8988T (cell line): ENCODE measurements at places on chromosomes 4 and X.

DNA sequence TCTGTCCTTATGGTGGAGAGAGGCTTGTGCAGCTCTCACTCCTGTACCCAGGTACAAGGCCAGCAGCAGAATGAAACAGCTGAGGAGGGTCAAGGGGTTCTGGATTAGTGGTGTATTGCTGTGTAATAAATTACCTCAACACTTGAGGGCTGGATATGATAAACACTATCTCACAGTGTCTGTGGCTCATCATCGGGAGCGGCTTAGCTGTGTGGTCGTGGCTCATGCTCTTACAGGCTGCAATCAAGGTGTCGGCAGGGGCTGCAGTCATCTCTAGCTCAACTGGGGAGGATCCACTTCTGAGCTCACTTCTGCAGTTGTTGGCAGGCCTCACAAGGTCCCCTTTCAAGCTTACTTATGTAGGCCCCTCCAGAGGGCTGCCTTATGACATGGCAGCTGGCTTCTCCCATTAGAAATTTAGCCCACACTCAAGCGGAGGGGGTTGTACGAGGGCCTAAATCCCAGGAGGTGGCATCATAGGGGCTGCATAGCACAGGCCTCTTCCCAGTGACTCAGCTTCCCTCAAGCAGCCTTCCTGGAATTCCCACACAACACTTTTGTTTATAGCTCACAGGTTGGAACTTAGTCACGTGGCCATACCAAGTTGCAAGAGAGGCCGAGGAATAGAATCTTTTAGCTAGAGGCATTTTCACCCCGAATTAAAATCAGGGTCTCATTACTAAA lies 148.2 kb upstream of the RPS6KA3 start:
- DNase-seq = no peak

- DNase-seq = no peak
Observed at GRCh38 chr4:69727926-69728325, 32.5 kb downstream of the SULT1B1 start.

DNA sequence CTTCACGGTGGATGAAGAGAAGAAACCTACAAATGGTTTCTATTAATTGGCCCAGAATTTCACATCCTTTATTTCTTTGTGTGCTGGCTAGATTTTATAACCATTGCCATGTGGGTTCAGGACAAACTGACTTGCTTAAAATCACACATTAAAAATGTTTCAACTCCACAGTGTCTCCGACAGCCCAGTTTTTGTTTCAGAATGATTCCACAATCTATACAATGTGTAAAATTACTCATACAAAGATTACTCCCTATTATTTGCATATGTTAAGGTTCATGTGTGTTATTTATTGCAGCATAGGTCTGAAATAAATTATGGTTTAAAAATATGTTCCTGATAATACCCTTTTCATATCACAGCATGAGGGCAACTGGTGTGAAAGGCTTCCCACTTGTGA lies 20.6 kb downstream of the DCHS2 start:
- no peak for DNase-seq

- DNase-seq = no peak
Observed at GRCh38 chrX:111133389-111133788, 37.4 kb downstream of the PAK3 start.

GRCh38 chr4:3613967-3614730 lies 81.9 kb upstream of the LRPAP1 start:
- no peak for DNase-seq

- DNase-seq = no peak
Observed at GRCh38 chr4:152278172-152278504, 257.8 kb downstream of the FBXW7 start.

DNA sequence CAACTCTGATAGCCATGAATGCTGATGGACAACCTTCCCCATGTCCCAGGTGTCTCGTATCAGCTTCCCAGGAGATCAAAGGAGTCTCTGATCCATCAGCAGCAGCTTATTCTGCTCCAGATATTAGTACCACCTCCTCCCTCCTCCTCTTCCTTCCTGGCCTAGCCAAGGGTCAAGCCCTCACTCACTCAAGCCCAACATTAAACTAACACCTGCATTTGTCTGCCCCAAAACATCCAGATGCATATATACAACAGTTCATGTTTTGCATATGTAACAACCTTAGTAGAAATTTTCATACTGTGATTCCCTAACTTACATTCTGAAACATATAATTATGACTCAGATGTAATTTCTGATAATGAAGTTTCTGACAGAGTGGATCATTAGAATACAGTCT lies 29.9 kb downstream of the BCLAF3 start:
- no peak for DNase-seq

DNA sequence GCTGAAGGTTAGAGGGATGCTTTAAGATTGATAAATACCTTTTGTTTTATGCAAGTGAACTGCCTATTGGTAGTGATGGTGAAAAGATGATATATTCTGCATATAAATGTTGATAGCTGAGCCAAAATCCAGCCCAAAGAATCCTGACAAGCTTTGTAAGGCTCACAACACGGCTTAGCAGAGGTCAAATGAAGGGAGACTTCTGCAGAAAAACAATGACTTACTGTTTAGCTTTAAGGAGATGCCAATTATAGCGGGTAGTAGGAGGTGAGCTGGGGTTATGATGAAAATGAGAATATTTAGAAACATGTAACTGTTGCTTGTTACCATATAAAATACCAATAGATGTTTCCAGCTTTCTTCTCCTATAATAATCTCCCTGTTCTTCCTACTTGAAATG lies 97.1 kb downstream of the AFF1 start:
- DNase-seq = no peak

- DNase-seq = no peak
Observed at GRCh38 chrX:18668071-18668835, 3.7 kb downstream of the RS1 start.

DNA sequence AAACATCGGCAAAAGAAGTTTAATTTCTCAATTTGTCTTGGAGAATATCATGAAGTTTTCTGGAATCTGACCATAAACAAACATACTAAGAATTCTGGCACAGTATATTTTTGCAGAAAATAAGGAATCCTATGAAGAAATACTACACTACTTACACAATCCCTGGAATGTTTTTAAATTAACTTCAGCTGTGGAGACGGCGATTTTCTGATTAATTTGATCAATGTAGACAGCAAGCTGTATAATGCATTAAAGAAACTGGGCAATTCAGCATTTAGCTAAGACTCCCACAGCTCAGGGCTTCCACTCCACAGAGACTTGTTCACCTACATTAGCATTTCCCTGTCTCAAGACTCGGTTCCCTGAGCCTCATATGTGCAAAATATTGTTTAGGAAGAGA lies 12.2 kb downstream of the EGFL6 start:
- no peak for DNase-seq

DNA sequence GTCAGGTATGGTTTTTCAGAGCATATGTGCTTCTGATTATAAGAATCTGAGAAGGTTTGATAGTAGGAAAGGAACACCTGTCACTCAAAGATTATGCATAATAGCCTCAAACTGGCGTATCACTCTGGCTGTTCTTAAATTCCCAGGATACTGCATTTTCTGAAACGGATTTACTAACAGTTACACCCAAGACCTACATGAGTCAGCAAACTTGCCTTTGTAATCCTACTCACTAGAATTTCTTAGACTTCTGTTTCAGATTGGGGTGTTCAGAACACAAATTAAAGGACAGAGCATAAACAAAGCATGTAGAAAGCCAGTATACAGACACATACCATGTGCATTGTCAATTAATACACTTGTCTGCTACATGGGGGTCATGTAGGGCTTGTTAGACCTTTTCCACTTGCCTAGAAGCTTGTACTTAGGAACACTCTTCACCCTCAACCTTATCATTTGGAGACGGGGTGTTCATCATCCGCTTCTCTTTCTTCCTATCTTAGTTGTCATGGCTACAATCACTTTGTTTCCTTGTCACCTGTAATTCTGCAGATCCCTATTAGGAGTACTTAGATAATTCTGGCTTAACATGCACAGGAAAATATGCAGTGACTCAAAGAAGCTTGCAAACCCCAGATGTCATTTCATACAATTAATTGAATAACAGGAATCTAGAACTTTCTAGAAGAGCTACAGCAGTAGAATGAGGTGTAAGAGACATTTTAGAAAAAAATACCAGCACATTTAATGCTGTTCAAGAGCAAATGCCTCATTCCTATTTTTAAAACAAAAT lies 593.0 kb upstream of the TENM3 start:
- no peak for DNase-seq

GRCh38 chr4:122360754-122361153 lies 18.1 kb upstream of the ADAD1 start:
- DNase-seq = no peak

DNA sequence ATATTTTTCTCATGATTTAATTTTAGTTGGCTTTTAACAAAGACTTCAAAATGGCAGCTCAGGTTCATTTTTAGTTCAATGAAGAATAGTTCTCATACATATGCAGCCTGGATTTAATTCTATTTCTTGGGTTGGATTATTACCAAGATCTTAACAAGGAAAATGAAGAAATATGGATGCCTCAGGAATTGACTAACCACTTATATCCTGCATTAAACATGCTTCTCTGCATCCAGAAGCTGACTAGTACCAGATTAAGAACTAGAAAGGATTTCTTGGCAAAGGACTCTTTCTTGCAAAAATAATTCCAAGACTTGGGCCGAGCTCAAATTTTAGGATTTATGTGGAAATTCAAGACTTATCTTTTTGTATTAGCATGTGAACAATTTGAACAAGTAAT lies 5.6 kb upstream of the KLHL2 start:
- DNase-seq = no peak

DNA sequence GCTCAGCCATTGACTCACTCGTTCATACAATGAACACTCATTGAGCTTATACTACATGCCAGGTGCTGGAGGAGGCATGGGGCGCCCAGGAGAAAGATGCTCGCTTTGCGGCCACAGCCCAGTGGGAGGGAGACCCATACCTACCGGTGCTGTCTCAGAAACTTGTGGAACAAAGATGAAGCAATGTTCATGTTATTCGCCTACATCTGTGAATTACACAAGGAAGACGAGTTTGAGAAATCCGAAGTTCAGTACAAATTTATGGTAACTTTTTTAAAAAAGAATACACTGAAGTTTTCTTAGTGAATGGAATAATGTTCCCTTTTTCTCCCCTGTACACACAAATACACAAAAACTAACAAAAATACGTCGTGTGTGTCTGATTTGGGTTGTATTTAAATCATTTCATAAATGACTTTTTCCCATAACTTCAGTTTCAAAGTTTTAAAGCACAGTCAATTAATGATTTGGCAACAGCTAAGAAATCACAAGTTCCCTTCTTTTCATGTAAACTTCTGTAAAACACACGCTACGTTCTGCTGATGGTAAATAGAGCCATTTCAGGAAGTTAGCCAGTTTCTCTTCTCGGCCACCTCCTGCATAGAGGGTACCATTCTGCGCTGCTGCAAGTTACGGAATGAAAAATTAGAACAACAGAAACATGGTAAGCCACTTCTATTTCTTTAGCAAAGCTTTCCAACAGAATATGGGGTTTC lies at the start of gene TLR8:
Gene TLR8, plus strand, starts transcription at position 575 of the 716 bp plus-strand sequence. Its CDS starts 87 bp downstream, at position 662.
- DNase-seq = no peak

- no peak for DNase-seq
Observed at GRCh38 chrX:129795584-129795983, 15.8 kb downstream of the SASH3 start.

GRCh38 chrX:41759817-41760216 lies 35.8 kb downstream of the GPR82 start:
- DNase-seq = no peak

DNA sequence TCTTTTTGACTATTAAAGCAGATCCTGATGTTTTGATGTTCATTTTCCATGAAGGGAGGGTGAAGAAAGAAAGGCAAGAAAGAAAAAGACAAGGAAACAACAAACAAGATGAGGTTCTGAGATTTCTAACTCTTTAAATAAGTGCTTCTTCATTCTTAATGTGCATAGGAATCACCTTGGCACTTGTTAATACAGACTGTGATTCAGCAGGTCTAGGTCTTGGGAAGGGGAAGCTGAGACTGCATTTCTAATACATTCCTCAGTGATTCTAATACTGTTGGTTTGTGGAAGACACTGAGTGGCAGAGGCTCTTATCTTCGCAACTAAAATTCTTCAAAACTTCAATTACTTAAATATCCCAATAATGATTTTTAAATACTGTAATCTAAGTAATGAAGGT lies 95.2 kb upstream of the NAP1L5 start:
- DNase-seq = no peak

- no peak for DNase-seq
Observed at GRCh38 chr4:112302320-112303274, 5.4 kb downstream of the ALPK1 start.

GRCh38 chr4:66852843-66853242 lies 692.5 kb downstream of the CENPC start:
- DNase-seq = no peak

- no peak for DNase-seq
Observed at GRCh38 chr4:22462688-22463087, 53.2 kb downstream of the ADGRA3 start.

- no peak for DNase-seq
Observed at GRCh38 chrX:151680805-151681204, 14.5 kb upstream of the PRRG3 start.

GRCh38 chr4:168384437-168385141 lies 66.0 kb upstream of the DDX60 start:
- DNase-seq = no peak

DNA sequence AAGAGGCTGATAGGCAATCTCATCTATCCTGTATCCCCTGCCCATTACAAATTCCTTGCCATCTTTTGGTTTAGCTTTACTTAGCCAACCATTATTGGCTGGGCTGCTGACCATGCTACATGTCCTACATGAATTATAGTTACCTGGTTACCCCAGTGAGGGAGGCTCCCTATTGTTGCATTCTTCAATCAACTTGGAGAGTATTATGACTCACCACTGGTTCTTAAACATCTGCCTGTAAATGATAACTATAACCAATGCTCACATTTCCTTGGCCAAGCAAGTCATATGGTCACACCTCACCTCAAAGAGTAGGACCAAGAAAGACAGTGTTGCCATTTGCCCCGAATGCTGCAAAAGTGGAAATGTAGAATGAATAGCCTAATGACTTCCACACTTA lies 297.6 kb downstream of the IL15 start:
- DNase-seq = no peak

DNA sequence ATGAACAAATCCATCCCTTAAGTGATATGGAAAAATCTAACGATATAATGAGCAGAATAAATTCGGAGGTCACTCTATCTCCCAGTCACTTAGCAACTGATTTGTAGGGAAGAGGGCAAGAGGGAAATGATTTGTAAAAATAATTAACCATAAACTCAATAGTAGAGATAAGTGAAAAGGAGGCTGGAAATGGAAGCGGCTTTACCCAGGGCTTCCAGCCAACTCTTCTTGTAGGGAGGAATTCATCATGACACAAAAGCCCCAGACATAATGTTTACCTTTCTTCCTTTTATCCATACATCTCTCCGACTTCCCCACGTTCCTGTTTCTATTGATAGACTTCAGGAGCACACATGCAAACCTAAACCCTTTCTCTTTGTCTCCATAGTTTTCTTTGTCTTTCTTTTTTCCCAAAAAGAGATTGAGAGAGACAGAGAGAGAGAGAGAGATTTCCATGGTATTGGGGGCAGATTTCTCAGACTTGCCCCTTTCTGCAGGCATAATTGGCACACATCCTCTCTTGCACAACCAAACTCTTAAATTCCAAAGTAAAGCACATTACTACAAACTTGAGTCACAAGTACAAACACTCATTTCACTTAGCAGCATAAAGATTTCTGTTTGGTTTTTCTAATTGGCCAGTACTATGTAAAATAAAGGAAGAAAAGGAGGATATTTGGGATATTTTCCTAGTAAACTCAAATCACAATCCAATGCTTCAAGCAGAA lies 140.9 kb downstream of the MAPK10 start:
- DNase-seq = no peak

GRCh38 chr4:148515248-148515647 lies 73.0 kb upstream of the NR3C2 start:
- DNase-seq = no peak

- DNase-seq = no peak
Observed at GRCh38 chr4:2007804-2008670, 737 bp downstream of the NELFA start.
